ENCODE measurements at places on chromosomes 5 and 9.

DNA sequence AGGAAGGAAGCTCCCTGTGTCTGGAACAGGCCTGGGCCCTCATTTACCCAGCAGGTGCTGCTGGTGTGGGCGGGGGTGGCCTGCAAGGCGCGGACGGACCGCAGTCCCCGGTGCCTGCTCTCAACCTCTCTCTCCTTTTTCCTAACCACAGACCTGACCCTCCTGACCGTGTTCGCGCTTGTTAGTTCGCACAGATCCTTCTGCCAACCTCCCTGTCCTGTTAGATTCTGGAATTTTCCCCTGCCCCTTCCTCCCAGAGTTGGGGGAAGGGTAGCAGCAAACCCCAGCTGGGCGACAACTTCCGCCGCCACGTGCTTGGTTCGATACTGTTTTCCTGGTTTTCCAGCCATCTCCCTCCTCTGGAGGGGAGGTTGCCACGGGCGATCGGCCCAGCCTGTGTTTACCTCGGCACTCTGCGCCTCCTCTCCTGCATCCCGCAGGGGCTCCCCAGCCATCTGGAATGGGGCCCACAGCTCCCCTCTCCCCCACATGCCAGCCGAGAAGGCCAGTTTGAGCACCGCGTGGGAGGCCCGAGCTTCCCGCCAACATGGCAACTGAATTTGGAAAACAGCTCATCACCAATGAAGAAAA lies 70.8 kb upstream of the UNC5A start:
- no peak for DNase-seq

DNA sequence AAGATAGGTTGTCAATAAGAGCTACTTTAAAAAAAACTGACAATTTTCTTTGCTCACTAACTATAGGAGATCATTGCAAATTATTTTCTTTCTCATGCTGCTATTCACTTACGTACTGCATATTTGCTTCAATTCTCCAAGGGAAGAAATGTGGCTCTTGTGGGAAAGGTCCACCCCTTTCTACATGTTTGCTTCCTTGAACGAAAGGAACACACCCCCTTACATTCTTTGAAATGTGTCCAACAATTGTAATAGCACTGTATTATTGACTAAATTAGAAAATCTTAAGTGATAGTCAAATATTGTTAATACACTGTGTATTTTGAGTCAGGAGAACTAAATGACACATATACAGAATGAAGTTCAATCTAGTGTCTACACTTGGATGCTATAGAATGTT lies 5.2 kb downstream of the MEF2C start:
- DNase-seq, result no peak

DNA sequence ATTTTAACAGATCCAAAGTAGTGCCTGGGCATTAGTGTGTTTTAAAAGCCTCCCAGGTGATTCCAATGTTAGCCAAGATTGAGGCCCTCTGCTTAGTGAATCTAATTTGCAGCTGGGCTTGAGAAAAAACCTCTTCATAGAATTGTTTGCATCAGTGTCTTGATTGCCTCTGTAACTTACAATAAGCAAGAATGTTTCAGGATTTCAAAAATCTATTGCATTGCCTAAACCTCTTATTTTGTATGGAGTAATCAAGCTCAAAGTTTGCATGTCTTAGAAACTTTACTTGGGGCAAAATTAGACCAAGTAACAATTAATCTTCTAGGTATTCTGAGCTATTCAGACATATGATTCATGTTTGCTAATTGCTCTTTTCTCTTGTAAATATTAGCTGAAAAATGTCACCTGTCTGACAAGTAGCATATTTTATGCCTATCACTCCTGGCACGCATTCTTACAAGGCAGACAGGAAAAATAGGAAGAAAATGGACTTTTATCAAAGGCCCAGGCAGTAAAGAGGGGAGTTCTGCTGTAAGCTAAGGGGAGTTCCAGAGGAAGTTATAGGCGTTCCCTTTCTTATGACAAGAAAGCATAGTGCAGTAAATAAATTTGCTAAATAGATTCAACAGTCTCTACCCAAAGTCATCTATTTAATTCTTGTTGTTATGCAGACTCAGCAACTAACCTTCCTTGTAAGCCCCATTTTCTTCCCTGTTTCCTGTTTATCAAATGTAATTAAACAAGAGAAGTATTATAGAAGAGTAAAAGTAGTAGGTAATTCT lies 21.0 kb downstream of the PDCD1LG2 start:
- DNase-seq, result no peak

DNA sequence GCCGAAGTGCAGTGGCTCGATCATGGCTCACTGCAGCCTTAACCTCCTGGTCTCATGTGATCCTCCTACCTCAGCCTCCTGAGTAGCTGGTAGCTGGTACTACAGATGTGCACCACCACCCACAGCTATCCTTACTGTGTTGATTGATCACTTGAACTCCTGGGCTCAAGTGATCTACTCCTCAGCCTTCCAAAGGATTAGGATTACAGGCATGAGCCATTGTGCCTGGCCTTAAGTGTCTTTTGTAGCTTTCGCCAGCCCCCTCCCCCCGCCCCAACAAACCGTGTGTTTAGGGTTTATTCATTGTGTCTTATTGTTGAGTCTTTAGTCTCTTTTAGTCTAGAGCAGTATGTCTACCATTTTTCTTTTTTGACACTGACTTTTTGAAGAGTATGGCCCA lies 33.1 kb downstream of the SPIN1 start:
- DNase-seq, result no peak

GRCh38 chr5:133265257-133265656 lies 213.4 kb downstream of the HSPA4 start:
- DNase-seq, result no peak

DNA sequence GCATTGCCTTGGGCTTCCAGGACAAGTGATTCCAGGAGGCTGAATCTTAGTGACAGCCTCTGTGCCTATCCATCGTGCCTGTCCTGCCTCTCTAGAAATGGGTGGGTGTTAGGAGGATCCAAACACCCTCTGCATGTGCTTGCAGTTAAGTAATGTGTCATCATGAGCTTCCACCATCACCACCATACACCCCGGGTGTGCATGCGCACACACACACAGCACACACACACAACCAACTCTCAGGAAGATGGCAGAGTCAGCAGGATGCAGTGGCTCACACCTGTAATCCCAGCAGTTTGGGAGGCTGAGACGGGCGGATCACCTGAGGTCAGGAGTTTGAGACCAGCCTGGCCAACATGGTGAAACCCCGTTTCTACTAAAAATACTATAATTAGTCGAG lies 22.8 kb upstream of the CERCAM start:
- no peak for DNase-seq

DNA sequence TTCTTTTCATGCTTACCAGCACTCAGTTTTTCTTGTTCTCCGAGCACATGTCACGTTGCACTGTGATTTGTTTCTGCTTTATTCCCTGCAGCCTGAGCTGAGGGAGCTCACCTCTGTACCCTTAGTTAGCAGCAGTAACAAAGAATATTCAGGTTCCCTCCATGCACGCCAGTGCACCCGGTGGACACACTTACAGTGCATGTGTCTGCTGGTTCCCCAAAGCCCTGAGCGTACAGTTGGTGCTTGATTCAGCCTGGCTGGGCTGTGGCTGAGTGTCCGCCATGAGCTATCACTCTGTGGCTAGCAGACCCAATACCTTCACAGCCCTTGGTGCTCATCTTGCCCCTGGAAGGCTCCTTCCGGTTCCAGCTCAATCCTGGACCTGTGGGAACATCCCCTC lies 93.5 kb downstream of the MVB12B start:
- no peak for DNase-seq

- DNase-seq, result no peak
These were observed 78.1 kb downstream of the GPR21 start for GRCh38 chr9:123111427-123112014.

GRCh38 chr9:82406456-82407085 lies 418.0 kb downstream of the SPATA31D1 start:
- no peak for DNase-seq

DNA sequence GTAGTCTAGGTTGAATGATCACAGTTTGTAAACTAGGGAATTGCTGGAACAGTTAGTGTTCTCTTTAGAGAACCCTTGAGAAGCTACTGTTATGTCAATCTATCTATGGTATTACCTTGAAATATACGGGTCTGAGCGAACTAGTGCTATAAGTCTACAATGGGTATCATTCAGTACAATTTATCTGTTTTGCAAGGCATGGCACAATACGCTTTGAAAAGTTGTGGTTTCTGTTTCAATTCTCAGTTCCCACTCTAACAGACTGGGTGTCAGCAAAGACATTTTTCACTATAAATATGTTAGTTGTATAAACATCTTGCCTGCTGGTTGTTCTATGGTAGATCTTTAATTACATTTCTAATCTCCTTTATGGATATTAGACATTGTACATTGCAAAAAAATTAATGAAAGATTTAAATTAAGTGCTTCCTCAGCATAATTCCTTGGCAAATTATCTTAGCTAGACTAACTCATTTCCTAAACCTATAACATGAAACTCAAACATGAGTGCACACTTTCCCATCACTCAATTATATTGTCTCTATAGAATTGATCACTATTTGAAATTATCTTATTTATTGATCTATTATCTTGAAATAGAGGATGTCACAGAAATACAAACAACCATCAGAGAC lies 24.9 kb upstream of the SLCO6A1 start:
- DNase-seq, result no peak

DNA sequence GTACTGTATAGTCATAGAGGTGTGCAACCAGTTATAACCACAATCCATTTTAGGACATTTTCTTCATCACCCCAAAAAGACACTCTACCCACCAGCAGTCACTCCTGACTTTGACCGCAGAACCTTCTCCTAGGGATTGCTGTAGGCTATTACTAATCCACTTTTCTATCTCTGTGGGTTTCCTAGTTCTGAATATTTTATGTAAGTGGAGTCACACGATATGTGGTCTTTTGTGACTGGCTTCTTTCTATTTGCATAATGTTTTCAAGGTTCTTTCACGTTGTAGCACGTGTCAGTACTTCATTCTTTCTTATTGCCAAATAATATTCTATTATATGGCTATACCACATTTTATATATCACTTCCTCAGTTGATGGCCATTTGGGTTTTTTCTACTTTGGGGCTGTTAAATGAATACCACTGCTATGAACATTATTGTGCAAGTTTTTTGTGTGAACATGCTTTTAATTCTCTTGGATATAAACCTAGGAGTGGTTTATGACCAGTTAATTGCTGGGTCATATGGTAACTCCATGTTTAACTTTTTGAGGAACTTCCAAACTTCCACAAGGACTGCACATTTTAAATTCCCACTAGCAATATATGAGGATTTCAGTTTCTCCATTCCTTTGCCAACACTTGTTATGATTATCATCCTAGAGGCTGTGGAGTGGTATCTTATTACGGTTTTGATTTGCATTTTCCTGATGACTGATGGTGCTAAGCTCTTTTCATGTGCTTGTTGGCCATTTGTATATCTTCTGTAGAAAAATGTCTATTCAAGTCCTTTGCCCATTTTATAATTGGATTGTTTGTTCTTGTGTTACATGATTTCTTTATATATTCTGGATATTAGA lies 37.8 kb downstream of the MRRF start:
- no peak for DNase-seq

DNA sequence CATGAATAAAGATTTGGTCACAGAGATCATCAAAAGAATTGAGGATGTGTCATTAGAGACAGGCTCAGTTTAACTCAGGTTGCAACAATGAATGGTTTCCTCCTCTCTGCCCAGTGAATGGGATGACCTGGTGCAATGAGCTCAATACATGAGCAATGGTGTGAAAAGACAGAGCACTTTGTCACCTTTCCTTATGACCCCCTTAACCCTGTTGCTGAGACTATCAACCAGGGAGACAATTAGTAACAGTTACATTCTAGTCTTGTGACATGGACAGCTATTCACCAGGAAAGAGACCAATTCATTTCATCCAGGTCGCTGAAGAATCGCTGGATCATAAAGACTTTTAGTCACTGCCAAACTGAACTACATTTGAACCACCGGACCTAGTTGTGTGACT lies 19.9 kb upstream of the CDH6 start:
- no peak for DNase-seq

DNA sequence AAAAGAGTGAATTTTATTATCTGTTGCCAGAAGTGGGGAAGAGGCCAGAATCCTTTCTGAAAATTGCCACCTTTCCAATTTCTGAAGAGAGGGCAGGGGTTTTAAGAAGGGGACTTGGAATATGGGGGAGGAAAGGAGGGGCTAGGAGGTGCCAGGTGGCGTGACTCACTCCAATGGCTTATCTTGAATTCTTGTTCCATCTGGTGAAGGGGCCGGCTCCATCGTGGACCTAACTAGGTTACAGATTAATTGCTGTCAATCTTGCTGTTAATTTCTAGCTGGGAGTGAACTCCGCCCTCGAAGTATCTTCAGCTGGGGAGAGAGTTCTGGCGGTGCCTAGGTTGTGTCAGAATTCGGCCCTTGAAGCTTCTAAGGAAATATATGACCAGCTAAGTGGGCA lies 138.7 kb downstream of the YTHDC2 start:
- DNase-seq, result no peak

- DNase-seq, result no peak
These were observed 29.0 kb upstream of the BTNL3 start for GRCh38 chr5:180959661-180960060.

DNA sequence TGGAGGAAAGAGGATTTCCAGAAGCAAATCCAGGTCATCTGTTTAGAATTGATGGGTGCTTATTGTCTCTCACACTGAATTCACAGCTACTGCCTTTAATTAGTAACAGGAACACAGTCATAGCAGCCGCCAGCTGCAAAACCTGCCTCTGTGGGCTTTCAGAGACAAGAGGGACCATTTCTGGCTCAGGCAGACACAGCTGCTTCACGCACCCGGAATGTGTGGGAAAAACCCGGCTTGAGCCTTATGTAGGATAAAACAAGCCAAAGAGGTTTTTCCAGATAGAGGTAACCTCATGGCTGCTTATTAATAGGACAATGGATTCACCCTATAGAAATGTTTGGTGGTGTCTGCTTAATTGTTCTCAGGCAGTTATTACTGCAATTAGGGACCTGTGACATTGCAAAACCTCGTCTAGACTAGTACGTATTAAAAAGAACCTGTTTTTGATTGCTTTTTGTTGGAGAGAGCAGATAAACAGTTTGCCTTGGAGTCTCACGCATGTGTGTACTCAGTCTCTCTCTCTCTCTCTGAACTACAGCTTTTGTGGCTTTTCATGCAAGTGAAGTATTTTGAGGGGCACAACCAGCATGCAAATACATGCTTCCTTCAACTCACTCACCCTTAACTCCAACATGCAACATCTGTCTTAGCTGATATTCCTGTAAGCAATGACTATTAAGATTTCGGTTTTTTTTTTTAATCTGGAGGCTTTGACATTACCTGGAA lies 302.7 kb downstream of the PLK2 start:
- DNase-seq, result no peak

DNA sequence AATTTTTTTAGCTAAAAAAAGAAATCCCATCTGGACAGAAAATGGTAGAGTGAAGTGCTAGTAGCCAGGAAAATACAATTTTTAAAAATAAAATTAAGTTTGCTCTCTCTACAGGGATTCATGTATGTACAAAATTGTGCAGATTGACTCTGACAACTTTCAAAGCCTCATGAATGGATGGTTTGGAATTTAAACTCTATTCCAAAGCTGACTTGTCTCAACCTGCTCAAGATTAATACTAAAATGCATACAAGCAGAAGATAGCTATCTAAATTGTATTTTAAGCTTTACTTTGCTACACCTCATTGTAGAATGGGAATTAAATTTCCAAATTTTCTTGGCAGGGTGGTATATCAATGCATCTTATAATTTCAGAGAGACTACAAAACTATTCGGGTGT lies 257.6 kb downstream of the RFX3 start:
- DNase-seq, result no peak

All from lower lobe of right lung (tissue), 2 donors.